ENCODE measurements at places on chromosomes 3 and 15. TPM values are rescaled to one million over a fixed set of nuclear protein-coding genes. Genes with fewer than 3 reads are reported as not detected.

Gene CX3CR1
- total RNA-seq, result 1.5 TPM

Gene SEMA6D
- total RNA-seq, result 16.5 TPM

Gene FAIM
- total RNA-seq, result 1.9 TPM

Gene IQCF5
- not detected for total RNA-seq

Gene TGM5
- total RNA-seq, result not detected

Gene BFSP2
- total RNA-seq, result not detected

Gene CP
- 4.7 TPM for total RNA-seq

Gene GOLGA8J
- total RNA-seq, result not detected

Gene ANXA2
- total RNA-seq, result 157 TPM

Gene AGTR1
- total RNA-seq, result 1.9 TPM

Gene MYL3
- 10,727 TPM for total RNA-seq

Gene EOMES
- total RNA-seq, result 0.08 TPM

Gene UNC13C
- 0.03 TPM for total RNA-seq

Gene CDHR4
- total RNA-seq, result not detected

Gene CPN2
- total RNA-seq, result 2.4 TPM

Gene DLL4
- total RNA-seq, result 10.7 TPM

Gene MOBP
- total RNA-seq, result not detected

Gene TMEM202
- total RNA-seq, result not detected

Gene PLXND1
- total RNA-seq, result 53.1 TPM

Gene CHDH
- 9.3 TPM for total RNA-seq

Gene MPI
- 53.2 TPM for total RNA-seq

Gene GHSR
- total RNA-seq, result not detected

Gene WWTR1
- total RNA-seq, result 37.9 TPM

Gene ZPLD1
- not detected for total RNA-seq

Gene MASP1
- total RNA-seq, result 144 TPM

Gene STRIT1
- not detected for total RNA-seq

Gene SLTM
- 45.0 TPM for total RNA-seq

Gene CCR4
- 0.08 TPM for total RNA-seq

Gene C15orf61
- total RNA-seq, result 15.7 TPM

Gene ZMYND10
- not detected for total RNA-seq

Gene ALG1L2
- 0.43 TPM for total RNA-seq

Gene CLDN16
- total RNA-seq, result not detected

Gene ANKUB1
- total RNA-seq, result not detected

Gene CPEB1
- 1.3 TPM for total RNA-seq

Gene GPR176
- total RNA-seq, result 1.4 TPM

Gene KCNH8
- not detected for total RNA-seq

Gene C2CD4B
- 1.5 TPM for total RNA-seq

Gene SLC15A2
- total RNA-seq, result 5.0 TPM

Gene PAK6
- total RNA-seq, result 9.7 TPM

Gene TRAT1
- not detected for total RNA-seq

Gene SNAP23
- total RNA-seq, result 21.2 TPM

Gene C3orf70
- 1.5 TPM for total RNA-seq

Gene MRPL46
- 68.5 TPM for total RNA-seq

Gene TEX9
- total RNA-seq, result 0.32 TPM

Gene GPR15
- total RNA-seq, result not detected

Gene B3GALNT1
- 53.8 TPM for total RNA-seq

Gene RTP1
- total RNA-seq, result not detected

Gene CTXN2
- not detected for total RNA-seq

Gene PLS1
- 1.9 TPM for total RNA-seq

Gene MB21D2
- 1.7 TPM for total RNA-seq

Gene CCR5
- total RNA-seq, result 0.24 TPM

Gene COL6A6
- 1.7 TPM for total RNA-seq

All from Right ventricle myocardium superior (tissue), 1 donor.